Activated CD4-positive, alpha-beta T cell treated with anti-CD3 and anti-CD28 coated beads, Interleukin-2, amount 50 U/mL, for 48 hours (primary cell): ENCODE measurements at places on chromosomes 2 and 18.

DNA sequence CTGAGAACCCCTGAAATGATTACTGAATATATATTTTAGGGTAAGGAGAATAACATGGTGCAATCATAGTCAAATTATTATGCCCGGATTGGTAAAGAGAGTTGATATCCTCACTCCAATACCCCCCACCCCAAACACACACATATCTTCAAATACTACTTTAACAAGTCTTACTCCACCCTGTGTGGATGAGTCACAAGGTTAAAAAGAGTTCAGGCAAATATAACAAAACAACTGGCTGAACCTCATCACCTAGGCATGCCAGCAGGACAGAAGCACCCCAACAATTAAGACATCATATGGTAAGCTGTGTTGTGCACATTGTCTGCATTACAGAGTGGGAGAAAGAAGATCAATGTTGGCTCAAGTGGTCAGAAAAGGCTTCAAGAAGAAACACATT is 857.4 kb downstream of the TDRD15 start:
- DNase-seq: no peak

DNA sequence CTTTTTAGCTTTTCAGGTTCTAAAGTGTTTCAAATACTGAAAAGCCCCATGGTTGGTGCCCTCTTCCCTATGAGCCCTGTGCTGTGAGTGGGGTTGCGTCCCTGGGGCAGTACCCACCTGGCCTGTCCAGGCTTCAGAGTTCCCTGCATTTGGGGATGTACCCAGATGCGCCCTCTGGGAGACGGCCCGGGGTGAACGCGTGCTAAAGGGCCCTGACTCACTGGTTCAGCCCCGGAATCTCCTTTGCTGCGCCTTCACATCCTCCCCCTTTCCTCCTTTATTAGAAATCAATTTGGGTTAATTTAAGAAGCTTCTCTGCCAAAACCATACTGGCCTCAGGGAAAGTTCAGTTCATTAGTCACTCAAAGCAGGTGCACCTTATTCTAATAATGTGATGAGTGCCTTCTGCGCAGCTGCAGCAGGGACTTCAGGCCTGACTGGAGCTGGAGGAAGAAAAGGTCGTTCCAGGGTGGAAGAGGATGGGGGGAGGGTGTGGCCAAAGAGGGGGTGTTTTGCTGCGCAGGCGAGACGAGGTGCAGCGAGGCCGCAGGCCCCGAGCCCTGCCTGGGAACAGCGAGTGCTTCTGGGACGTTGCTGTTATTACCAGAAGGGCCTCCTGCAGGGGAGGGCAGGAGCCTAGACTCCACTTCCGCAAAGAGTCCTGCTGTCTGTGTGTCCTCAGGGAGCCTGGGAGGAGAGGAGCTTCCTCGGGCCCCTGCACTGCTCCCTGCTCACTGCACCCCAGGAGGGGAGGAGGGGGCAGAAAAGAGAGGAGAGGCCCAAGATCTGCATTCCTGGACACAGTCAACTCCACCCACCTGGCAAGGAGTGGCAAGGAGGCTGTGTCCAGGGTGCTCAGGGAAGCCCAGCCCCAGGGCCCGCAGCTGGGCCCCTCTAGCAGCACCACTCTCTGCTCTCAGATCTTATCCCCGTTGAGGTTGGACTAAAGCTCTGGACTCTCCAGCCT is 223.2 kb upstream of the PXDN start:
- DNase-seq: no peak

DNA sequence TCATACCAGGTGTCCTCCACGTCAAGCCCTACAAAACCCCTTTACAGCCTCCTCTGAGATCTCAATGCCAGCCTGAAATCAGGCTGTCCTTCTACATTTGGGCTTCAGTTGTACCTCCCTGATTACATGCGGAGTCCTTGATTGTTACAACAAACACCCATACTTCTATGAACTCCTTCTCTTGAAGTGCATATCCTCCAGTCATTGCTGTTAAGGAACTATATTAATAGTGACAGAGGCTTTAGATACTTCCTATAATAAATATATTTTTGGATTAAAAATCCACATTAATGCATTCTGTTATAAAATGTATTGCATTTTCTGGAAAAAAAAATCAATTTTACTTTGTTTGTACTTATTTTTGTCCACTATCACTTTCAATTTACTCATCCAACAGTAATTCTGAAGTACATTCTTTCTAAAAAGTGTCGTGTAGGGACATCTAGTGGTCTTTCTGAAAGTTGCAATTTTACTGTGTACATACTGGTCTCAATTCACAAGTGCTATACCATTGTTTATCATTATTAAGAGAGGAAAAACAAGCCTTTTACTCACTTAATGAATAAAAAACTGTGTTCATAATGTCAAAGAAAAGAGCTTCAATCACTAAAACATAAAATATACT is 316.4 kb downstream of the DSEL start:
- DNase-seq: no peak

- DNase-seq: no peak
Measured at GRCh38 chr2:25879133-25879730, 945 bp upstream of the ASXL2 start.

DNA sequence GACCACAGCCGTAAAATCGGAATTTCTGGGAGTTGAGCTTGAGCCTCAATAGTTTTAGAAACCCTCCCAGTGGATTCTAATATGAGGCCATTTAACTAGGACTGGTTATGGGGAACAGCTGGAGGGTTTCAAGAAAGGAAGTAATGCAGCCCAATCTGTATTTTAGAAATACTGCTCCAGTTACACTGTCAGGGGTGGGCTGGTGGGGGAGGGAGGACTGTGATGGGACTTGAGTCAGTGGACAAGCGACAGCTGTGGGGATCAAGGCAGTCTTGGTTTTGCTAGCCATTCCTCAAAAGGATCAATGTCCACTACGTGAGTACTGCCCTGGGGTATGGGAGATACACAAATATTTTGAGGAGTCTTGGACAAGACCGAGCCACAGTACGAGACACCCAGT is 34.8 kb downstream of the ASB1 start:
- no peak for DNase-seq

- no peak for DNase-seq
Measured at GRCh38 chr2:203185864-203186263, 53.0 kb upstream of the CYP20A1 start.

- no peak for DNase-seq
Measured at GRCh38 chr2:36587556-36587955, 10.4 kb downstream of the FEZ2 start.
